Activated T-cell treated with anti-CD3 and anti-CD28 coated beads for 1 hour (primary cell): ENCODE measurements at places on chromosomes 7 and 10.

DNA sequence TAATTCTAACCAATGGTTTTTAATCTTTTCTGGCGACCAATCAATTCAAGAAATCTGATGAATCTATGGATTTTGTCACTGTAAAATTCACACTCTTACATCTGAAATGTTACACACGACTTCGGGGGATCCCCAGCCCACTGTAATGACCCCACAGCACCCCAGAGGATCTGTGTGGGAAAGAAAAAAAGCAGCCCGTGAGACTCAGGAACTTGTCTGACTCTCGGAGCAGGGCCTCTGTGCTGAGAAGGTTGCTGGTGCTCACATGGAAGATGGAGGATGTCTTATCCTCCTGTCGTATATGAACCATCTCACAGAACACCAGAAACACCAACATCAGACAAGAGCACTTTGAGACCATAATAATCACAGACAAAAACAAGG, 228.4 kb upstream of the INHBA start:
- no peak for DNase-seq

DNA sequence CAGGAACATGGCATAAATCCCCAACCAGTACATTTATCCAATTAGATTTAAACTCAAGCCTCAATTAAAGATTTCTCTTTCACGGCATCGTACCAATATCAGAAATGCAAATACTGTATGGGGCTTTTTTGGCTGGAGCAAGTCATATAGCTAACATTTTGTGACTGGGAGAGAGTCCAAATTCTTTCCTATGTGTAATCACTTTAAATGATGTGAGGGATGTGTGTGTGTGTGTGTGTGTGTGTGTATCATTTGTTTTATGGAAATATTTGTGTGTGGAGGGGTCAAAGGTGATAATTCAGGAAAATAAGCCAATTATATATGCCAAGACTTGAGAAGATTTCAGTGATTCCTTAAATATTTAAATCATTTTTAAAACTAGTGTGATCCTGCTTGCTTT, 196.6 kb downstream of the TRIL start:
- DNase-seq, result no peak

GRCh38 chr7:24773646-24774045, 16.4 kb upstream of the GSDME start:
- DNase-seq, result no peak

- peak; percentile 73 for DNase-seq
Observed at GRCh38 chr7:73734619-73735527, 3.7 kb downstream of the ABHD11 start.

- DNase-seq, result no peak
Observed at GRCh38 chr10:93547522-93547921, 18.9 kb upstream of the FFAR4 start.

DNA sequence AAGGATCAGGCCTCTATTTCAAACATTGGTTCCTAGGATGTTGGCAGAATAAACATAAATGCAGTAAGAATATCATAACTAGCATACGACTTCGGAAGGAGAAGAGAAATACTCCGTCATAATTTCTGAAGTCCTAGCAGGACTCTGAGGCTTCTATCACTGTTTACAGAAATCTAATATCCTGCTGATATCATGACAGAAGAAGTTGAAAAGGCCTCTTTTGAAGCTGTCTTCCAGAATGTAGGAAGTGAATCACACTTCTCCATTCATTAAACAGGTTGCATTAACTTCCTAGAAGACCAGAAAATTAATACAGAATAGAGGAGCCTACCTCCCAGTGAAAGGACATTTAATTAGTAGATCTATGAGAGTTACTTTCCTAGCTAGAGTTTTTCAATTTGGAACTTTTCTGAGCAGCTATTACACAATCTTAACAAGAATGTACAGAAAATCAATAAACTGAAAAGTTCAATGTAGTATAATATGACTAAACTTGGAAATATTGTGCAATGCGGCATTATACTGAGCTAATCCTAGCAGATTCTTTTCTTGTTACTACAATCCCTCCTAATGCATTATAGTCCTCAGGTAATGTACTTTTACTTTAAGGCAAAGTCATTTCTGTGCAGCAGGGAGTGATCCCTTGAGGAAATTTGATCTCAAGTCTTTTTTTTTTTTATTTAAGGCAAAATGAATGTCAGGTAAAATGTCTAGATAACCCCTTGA, 622.6 kb upstream of the CELF2 start:
- DNase-seq, result no peak

GRCh38 chr7:28937103-28937502, 21.0 kb downstream of the TRIL start:
- DNase-seq, result no peak

- DNase-seq, result no peak
Observed at GRCh38 chr7:85851571-85852193, 664.8 kb upstream of the SEMA3D start.

DNA sequence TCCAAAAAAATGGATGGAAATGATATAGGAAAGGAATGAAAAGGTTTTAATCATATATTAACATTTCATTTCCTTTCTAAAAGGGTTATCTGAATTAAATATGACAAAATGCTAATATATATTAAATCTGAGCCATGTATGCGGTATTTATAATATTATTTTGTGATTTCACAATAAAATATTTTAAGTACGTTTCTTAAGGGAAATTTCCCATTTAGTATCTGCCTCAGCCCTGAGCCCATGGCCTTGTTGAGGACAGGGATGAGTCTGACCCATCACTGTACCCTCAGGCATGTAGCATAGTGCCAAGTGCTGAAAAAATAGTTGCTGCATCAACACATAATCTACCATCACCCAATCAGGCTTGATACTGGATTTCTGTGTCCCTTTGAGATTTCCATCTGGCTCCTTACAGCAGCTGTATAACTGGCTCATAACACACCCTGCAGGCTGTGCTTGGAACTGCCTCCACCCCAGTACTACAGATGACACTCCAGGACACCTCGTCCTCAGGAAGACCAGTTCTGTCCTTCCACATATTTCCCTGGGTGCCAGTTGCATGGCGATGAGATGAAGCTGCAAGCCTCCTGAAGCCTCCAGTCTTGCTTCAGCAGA, 59.4 kb upstream of the ASAH2 start:
- DNase-seq, result no peak

DNA sequence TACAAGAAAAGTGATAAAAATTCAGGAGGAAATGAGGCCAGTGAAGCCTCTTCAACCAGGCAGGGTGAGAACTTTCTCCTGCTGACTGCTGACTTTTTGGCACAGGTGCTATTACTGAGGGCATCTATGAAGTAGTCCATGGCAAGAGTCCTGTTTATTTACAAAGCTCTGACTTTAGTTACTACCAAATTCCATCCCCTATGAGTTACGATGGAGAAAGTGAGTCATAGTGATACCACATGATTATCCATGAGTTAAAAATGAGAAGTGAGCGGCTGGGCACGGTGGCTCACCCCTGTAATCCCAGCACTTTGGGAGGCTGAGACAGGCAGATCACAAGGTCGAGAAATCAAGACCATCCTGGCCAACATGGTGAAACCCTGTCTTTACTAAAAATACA, 19.9 kb downstream of the CCDC3 start:
- no peak for DNase-seq

GRCh38 chr10:94002156-94002555, 8.4 kb downstream of the PLCE1 start:
- DNase-seq, result no peak

- DNase-seq, result no peak
Observed at GRCh38 chr10:3213758-3214515, 41.4 kb upstream of the PITRM1 start.

- peak; percentile 55 for DNase-seq
Observed at GRCh38 chr10:6052247-6053221, 9.6 kb downstream of the IL2RA start.

DNA sequence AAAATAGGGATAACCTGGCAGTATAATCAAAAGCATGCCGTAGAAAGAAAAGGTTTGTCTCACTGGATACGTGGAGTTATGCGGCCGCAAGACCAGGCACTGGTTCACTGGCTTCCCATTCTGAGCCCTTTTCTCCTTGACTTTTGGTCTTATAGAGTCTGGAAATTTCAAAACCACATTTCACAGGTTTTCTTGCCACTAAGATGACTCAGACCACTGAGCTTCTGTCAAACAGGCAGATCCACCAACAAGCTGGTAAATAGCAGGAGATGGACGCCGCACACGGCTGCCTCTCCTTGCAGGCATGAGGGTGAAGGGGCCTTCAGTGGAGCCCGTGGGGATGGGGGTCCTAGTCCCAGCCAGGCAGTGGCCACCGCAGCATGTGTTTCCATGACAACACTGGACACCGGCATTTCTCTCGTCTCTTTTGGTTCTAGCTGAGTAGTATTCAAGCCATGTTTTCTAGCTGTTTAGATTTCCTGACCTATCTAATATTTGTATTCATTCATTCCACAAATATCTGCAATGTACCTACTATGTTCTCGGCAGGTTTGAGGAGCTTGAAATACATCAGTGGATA, 55.5 kb downstream of the KLF6 start:
- DNase-seq, result no peak

DNA sequence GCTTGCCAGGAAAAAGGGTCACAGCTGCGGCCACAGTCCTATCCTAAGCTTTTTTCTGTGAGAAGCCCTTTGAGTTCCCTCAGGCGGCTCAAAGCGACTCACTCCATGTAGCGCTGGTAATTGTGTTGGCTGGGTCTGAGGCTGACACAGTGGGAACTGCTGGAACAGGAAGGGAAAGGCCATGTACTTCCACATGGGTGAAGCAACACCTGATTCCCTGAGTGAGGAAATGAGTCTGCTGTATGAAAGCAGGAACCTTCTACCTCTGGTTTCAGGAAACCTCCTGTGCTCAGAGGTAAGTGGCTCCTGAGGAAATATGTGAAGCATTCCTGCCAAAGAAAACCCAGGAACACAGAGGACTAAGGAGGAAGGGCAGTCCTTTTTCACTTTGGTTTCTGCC, 734.6 kb upstream of the SORCS1 start:
- no peak for DNase-seq

DNA sequence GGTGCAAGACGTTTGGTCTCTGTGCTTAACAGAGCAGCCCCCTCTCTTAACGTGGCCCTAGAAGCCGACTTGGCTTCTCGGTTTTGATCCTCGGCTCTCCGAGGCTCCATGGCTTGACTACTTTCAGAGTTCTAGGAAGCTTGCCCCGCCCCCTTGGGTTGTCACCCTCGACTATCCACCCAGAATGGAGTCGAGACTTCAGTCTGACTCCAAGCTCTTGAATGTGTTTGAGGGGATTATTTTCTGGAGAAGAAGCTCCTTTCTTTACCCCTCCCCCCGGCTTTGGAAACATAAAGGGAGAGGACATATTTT, 448 bp downstream of the SEC24C start:
- DNase-seq, result peak; percentile 25

- no peak for DNase-seq
Observed at GRCh38 chr10:35161906-35162305, 35.3 kb downstream of the CREM start.

- DNase-seq, result no peak
Observed at GRCh38 chr10:31456468-31456867, 137.5 kb downstream of the ZEB1 start.

GRCh38 chr7:68770649-68771048, 827.6 kb upstream of the AUTS2 start:
- DNase-seq, result no peak

GRCh38 chr10:61975391-61975932, 74.0 kb downstream of the ARID5B start:
- no peak for DNase-seq

- DNase-seq, result no peak
Observed at GRCh38 chr7:105131890-105132289, 117.9 kb downstream of the KMT2E start.

DNA sequence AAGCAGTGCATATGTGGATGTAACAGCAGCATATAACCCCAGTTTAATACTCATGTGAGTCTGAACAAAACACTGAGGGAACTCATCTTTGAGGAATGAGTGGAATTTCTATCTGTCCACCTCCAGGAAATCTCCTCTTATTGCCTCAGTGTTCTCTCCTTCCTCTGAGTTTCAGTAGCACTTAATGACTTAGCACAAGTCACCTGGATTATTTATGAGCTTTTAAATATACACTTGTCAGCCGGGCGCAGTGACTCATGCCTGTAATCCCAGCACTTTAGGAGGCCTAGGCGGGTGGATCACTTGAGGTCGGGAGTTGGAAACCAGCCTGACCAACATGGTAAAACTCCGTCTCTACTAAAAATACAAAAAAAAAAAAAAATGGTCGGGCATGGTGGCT, 4.3 kb downstream of the LRRC20 start:
- no peak for DNase-seq

DNA sequence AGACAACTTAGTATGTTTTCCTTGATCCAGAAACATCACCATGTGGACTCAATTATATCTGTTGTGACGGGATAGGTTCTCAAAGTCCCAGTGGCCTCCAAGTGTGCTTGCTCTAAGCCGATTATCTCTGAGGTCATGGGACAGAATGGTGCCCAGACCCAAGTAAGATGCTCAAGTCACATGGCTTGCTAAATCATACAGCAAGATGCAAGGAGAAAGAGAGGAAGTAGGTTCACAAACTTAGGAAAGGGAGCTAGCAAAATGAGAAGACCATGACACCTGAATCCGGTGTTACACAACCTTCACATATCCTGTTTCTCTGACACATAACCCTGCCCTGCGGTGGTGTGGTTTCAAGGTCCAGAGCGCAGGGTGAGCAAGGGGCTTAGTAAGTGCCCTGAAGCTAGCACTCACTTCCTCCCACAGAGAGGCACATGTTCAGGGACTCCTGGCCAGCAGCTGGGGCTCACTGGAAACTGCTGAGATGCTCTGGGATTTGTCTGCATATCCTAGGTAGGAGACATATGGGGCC, 590.9 kb upstream of the ANKRD30A start:
- no peak for DNase-seq

DNA sequence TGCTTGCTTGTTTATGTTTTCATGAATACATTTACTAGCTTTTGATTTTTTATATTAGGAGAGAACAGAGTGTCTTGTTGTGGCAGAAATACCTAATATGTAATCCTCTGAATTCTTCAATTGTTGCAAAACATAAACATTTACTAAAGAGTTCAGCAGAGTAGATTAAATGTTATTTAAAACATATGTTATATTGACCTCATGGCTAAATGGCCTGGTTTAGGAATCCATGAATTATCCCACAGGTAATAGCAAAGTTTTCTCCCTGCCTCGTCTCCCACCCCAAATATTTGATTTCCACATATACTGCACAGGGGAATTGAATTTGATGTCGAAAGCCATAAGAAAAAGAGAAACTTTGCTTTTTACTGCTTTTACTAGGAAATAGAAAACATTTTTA, 111.8 kb downstream of the ADK start:
- DNase-seq, result no peak

DNA sequence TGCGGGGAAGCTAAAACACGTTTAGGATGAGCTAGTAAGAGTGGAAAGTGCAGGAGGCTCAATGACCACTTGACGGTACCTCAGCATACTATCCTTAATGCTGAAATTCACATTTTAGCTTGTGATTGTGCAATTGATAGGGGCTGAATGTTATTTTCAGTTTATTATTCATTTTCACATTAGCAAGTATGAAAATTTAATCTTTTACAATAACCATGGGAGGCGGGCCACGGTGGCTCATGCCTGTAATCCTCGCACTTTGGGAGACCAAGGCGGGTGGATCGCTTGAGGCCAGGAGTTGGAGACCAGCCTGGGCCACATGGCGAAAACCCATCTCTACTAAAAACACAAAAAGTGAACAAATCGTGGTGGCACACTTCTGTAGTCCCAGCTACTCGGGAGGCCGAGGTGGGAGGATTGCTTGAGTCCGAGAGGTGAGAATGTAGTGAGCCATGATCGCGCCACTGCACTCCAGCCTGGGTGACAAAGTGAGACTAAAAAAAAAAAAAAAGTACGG, 22.0 kb upstream of the ANLN start:
- no peak for DNase-seq

GRCh38 chr7:99752356-99752755, 17.4 kb upstream of the CYP3A7 start:
- DNase-seq, result no peak
